ENCODE measurements at places on chromosomes 3 and 15.

DNA sequence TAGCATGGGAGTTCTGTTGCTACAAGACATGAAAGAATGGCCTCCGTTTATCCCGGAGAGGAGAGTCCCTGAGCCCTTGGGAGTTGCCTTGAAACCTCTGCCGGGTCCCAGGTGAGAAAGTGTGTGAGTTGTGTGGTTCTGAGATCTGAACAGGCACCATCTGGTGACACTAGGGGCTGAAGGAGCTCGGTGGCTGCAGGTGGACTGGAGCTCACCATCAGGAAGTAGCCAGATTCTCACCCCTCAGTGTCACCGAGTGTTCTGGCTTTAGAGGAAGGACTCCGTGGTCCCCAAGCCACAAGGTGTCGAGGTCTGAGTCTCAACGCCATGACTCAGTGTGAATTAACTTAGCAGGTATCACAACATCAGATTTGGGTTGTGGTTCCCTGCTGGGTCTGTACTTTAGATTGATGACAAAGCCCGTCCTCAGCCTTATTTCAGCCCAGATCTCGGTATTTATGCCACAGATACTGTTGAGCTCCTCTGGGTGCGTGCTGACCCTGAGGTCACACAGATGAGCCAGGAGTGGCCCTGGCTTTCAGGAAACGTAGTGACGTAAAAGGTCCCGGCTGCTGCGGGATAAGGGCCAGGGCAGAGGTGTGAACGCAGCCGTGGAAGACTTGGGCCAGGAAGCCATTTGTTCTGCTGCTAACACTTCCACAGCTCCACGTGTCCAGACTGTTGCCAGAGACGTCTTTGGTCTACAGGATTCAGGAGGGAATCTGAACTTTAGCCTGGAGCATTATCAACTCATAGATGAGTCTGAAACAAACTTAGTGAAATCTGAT lies 54.4 kb downstream of the PGPEP1L start:
- no peak for DNase-seq

- no peak for DNase-seq
Measured at GRCh38 chr3:77699125-77699691, 659.3 kb downstream of the ROBO2 start.

DNA sequence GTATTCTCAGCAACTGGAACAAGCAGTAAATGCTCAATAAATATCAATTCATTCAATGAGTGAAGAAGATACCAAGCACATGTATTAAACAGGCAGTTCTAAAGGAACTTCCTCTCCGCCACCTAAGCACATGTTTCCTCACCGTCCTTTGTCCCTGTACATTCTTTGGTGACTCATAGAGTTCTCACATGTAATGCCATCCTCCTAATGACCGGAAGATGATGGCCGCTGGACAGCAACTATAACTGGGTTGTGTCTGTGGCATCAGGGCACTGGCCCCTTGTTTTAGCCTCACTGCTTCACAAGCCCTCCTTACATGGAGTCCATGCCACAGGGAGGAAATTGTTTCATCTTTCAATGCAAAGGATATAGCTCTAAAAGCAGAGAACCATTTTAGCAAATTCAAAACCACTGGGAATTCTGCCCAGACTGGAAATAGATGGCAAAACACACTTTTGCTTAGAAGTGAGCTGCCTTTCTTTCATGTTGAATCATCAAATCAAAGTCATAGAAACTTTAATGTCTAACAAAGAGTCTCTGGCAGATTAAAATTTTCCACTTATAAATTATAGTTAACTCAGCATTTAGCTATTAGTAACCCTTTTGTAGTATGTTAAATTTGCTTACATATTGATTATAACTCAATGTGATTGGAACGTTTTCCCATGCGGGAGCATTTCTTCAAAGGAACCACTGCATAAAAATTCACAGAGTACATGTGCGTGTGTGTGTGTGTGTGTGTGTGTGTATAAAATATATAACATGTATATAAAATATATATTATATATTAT lies 74.1 kb downstream of the GAP43 start:
- no peak for DNase-seq

- no peak for DNase-seq
Measured at GRCh38 chr15:75718328-75718727, 5.7 kb upstream of the CSPG4 start.

DNA sequence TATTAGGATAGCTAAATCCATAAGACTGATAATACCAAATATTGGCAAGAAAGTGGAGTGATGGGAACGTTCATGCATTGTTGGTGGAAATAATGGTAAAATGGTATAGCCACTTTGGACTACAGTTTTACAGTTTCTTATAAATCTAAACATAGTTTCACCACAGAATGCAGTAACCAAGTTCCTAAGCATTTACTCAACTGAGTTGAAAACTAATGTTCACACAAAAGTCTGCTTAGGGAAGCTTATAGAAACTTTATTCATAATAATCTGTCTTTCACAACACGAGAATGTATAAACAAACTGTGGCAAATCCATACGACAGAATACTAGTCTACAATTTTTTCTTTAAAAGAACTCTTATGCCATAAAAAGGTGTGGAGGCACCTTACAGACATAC lies 969.3 kb downstream of the FHIT start:
- DNase-seq, result no peak

DNA sequence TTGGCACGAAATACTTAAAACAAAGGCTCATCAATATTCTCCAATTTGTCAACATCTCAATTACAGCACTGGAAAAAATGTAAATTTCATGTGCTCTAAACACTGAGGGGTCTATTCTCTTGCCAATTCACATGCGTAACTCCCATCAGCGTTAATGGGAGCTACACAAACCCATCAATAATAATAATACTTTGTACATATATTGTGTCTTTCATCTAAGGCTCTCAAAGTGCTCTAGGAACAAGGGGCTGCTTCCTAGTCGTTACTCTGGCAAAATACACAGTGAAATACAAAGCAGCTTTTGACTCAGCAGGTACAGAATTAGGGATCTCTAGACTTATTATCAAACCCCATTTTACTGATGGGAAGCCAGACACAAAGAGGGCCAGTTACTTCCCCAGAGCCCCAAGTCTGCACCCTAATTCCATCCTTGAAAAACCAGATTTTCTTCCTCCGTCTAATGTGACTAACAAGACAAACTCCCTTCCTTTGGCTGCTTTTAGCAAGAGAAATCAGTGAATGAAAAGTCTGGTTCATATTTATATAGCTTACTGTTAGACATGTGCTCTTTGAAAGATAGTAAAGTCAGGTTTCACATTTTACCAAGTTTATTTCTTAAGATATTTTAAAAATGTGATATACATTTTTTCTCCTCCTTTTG lies 20.0 kb downstream of the MEIS2 start:
- DNase-seq, result peak; percentile 81

- no peak for DNase-seq
Measured at GRCh38 chr15:29698030-29698701, 124.1 kb downstream of the TJP1 start.

GRCh38 chr15:69493406-69493805 lies 40.8 kb downstream of the RPLP1 start:
- no peak for DNase-seq

DNA sequence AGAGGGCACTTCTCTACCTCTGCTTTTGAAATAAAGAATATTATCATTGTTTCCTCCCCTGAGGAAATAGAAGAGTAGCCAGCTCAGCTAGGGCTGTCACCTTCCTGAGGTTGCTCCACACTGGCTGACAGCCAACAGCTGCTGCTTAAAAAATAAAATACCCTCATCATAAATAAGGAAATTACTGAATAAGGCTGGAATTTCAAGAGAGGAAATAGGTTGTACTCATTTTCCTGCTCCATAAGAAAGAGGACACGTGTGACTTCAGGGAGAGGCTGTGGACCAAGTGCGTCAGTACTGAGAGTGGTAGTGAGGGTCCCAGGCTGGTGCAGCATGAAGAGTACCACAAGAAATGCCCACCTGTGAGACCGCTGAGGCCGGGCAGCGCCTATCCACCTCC lies 8.1 kb upstream of the C2CD4B start:
- peak; percentile 5 for DNase-seq

Measured in skin of body (tissue), 3 donors.